ENCODE measurements at places on chromosomes 12 and 14. TPM values are rescaled to one million over a fixed set of nuclear protein-coding genes. Genes with fewer than 3 reads are reported as not detected.
A peak's percentile ranks its signal among the peaks of the same experiment; 100 is the strongest.

The PTPRQ gene
- not detected for total RNA-seq

The RBP5 gene
- total RNA-seq = not detected

The LRCOL1 gene
- not detected for total RNA-seq

The RFLNA gene
- not detected for total RNA-seq

The NTS gene
- not detected for total RNA-seq

GRCh38 chr14:80607430-80608190 is 333.9 kb downstream of the CEP128 start:
- H3K27ac ChIP-seq = no peak overlapping the region
- no peak for DNase-seq
- no peak overlapping the region for H3K4me3 ChIP-seq
- H3K4me1 ChIP-seq = no peaks in the 10 kb centered on the region
- no peaks in the 10 kb centered on the region for H3K36me3 ChIP-seq

- peaks cover 2% of the 10 kb centered on the region for H3K27me3 ChIP-seq
- DNase-seq = no peak
- peaks cover 15% of the 10 kb centered on the region for H3K36me3 ChIP-seq
These were observed 35.1 kb downstream of the PAPLN start for GRCh38 chr14:73272393-73272792.

- no peak for DNase-seq
- H3K36me3 ChIP-seq = peaks cover 10% of the 10 kb centered on the region
- no peaks in the 10 kb centered on the region for H3K27me3 ChIP-seq
These were observed 25.3 kb upstream of the EVL start for GRCh38 chr14:100039903-100040302.

DNA sequence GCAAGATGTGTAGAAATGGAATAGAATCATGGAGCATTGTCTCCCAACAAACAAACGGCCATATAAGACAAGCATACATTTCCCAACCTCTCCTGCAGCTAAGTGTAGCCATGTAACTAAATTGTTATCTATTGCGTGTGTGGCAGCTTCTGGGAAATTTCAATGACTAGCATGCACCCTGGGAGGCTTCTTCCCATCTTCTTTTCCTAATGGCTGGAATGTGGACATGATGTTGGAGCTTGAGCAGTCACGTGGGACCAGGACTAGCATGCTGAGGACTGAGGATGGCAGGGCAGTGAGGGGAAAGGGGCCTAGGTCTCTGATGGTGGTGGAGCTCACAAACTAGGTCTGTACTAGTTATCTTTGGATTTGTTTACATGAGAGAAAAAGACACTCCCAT is 21.7 kb upstream of the CTDSP2 start:
- no peak for DNase-seq
- H3K4me3 ChIP-seq = no peak overlapping the region
- peaks cover 11% of the 10 kb centered on the region for H3K4me1 ChIP-seq
- H3K27me3 ChIP-seq = peaks cover 7% of the 10 kb centered on the region
- no peaks in the 10 kb centered on the region for H3K36me3 ChIP-seq

DNA sequence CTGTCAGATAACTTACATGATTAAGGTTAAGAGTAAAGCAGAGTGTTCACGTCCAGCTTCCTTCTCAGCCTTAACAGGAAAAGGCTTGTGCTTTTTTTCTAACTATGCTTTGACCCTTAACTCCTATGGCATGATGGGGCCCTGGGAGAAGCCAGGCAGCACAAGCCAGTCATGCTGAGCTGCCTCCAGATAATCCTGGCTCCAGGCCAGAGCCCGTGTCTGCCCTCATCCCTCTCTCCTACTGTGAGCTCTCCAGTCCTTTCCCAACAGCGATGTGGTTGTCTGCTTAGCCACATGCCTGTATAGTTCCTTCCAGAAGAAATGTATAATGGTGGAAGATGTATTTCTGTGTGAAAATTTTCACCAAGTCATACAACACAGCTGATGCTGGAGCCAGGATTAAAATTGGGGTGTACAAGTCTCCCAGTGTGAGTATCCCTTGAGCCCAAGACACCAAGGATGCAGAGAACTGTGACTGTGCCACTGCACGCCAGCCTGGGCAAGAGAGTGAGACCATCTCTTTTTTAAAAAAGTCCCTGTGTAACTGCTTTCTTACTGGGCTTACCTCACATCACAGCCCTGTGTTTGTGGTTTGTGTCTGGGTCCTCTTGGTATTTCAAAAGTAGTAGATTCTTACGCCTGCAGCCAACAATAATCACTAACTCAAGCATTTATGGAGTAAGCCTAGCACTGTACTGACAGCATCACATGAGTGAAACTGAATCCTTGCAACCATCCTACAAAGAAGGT is 7.9 kb upstream of the ITFG2 start:
- no peak for DNase-seq
- H3K4me1 ChIP-seq = no peaks in the 10 kb centered on the region
- H3K27ac ChIP-seq = no peak overlapping the region
- H3K36me3 ChIP-seq = peaks cover 52% of the 10 kb centered on the region

- no peak overlapping the region for H3K27ac ChIP-seq
- H3K4me3 ChIP-seq = no peak overlapping the region
- peaks cover 49% of the 10 kb centered on the region for H3K27me3 ChIP-seq
- H3K4me1 ChIP-seq = no peaks in the 10 kb centered on the region
- DNase-seq = no peak
These were observed 86.7 kb downstream of the LRP6 start for GRCh38 chr12:12180136-12180535.

- no peaks in the 10 kb centered on the region for H3K36me3 ChIP-seq
- H3K27me3 ChIP-seq = peaks cover 15% of the 10 kb centered on the region
- H3K27ac ChIP-seq = no peak overlapping the region
- H3K4me3 ChIP-seq = no peak overlapping the region
- DNase-seq = no peak
These were observed 248.8 kb downstream of the ANO6 start for GRCh38 chr12:45464699-45465098.

GRCh38 chr14:22558221-22558913 is 30.7 kb downstream of the DAD1 start:
- H3K4me1 ChIP-seq = peaks cover 91% of the 10 kb centered on the region
- H3K36me3 ChIP-seq = peaks cover 13% of the 10 kb centered on the region
- peak overlapping the region; percentile 83 for H3K4me3 ChIP-seq
- peak overlapping the region; percentile 96 for H3K27ac ChIP-seq

GRCh38 chr14:101559624-101560533 is 1.4 kb upstream of the DIO3 start:
- DNase-seq = no peak
- peaks cover 33% of the 10 kb centered on the region for H3K27me3 ChIP-seq
- no peak overlapping the region for H3K27ac ChIP-seq
- H3K4me1 ChIP-seq = no peaks in the 10 kb centered on the region
- H3K36me3 ChIP-seq = peaks cover 8% of the 10 kb centered on the region
- H3K4me3 ChIP-seq = no peak overlapping the region

GRCh38 chr12:102769323-102769916 is 147.6 kb downstream of the PAH start:
- peak; percentile 11 for DNase-seq
- no peak overlapping the region for H3K4me3 ChIP-seq
- H3K27me3 ChIP-seq = peaks cover 12% of the 10 kb centered on the region
- no peak overlapping the region for H3K27ac ChIP-seq

DNA sequence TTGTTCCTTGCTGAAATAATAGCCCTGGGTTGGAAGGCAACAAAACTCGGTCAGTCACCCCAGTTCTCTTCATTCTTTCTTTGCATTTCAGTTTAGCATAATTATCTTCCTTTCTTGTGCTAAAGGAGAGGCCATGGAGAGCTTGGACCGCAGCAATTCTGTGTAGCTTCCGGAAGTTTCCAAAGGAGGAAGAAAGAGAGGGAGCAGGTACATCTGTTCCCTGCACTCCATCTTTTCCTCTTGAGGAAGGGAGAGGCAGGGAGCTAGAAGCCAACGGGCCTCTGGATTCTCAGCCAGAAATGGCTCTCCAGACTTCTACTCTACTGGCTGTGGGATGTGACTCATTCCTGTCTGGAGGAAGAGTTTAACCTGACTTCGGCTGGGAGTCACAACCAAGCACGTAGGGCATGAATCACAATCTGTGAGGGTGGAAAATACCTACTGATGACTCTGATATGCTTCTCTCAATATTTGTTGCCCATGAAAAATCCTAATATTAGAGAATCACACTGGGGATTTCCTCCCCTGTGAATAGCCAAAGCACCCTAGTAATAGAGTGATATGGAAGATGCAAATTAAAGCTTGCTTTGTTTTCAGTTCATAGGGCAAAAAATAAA is 17.0 kb downstream of the ANO6 start:
- H3K4me3 ChIP-seq = no peak overlapping the region
- no peaks in the 10 kb centered on the region for H3K27me3 ChIP-seq
- DNase-seq = no peak
- H3K27ac ChIP-seq = no peak overlapping the region
- H3K4me1 ChIP-seq = peaks cover 52% of the 10 kb centered on the region
- peaks cover 6% of the 10 kb centered on the region for H3K36me3 ChIP-seq

DNA sequence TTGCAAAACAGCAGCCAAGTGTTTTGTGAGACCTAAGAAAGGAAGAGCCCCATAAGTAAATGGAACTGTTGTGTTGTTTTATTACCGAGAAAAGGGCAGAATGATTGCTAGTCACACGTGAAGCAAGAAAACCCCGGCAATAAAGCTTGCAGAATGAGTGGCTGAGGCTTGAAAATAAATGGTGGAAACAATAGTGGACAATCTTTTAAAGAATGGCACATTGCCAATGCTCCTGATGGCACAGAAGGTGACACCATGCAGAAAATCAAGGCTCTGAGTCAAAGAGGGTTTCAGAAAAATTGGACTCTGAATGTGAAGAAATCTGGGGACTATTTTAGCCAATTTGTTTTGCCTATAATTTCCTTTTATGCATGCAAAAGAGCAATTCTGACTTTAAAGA is 4.0 kb upstream of the AQP2 start:
- no peak for DNase-seq
- H3K36me3 ChIP-seq = no peaks in the 10 kb centered on the region
- peaks cover 2% of the 10 kb centered on the region for H3K27me3 ChIP-seq
- H3K4me1 ChIP-seq = peaks cover 28% of the 10 kb centered on the region

DNA sequence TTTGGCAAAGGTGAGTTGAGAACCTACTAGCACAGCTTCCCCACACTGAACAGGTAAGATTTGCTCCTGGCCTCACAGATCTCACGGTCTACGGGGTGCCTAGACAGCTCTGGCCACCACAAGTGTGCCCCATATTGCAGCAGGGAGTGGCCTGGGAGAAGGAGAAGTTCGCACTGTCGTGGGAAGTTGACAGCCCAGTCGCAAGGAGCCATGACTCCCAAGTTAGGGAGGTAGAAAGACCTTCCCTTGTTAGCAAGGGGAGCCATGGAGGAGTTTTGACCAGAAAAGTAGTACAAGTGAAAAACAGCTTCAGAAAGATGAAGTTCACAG is 316.3 kb downstream of the BCL11B start:
- DNase-seq = no peak
- H3K36me3 ChIP-seq = no peaks in the 10 kb centered on the region
- no peak overlapping the region for H3K27ac ChIP-seq
- H3K4me1 ChIP-seq = no peaks in the 10 kb centered on the region

All from activated T-helper 1 cell treated with anti-CD3 and anti-CD28 coated beads, Interleukin-12 subunit alpha, Interleukin-12 subunit beta, Interleukin-2, Interleukin-4 antibody, amounts not matched to agents 30 ng/mL and 10 ng/mL and 1 ng/mL, durations not matched to agents 14 hours and 24 hours and 36 hours (primary cell).